Transverse colon (tissue), 4 donors: ENCODE measurements at places on chromosomes 6 and 20.

- peak overlapping the region; percentile 81 for H3K27ac ChIP-seq
- no peaks in the 10 kb centered on the region for H3K27me3 ChIP-seq
- H3K36me3 ChIP-seq, result no peaks in the 10 kb centered on the region
- no peak overlapping the region for H3K4me3 ChIP-seq
- no peak for DNase-seq
Observed at GRCh38 chr6:108578595-108579327, 18.0 kb downstream of the FOXO3 start.

- no peaks in the 10 kb centered on the region for H3K27me3 ChIP-seq
- H3K4me1 ChIP-seq, result no peaks in the 10 kb centered on the region
- no peak overlapping the region for H3K27ac ChIP-seq
- DNase-seq, result no peak
- no peak overlapping the region for H3K4me3 ChIP-seq
Observed at GRCh38 chr6:81382852-81383251, 369.6 kb downstream of the TENT5A start.

- H3K36me3 ChIP-seq, result no peaks in the 10 kb centered on the region
- H3K4me1 ChIP-seq, result no peaks in the 10 kb centered on the region
- no peak for DNase-seq
- no peak overlapping the region for H3K4me3 ChIP-seq
- no peak overlapping the region for H3K27ac ChIP-seq
- H3K27me3 ChIP-seq, result peaks cover 95% of the 10 kb centered on the region
Observed at GRCh38 chr6:11042025-11042749, 1.9 kb downstream of the ELOVL2 start.

DNA sequence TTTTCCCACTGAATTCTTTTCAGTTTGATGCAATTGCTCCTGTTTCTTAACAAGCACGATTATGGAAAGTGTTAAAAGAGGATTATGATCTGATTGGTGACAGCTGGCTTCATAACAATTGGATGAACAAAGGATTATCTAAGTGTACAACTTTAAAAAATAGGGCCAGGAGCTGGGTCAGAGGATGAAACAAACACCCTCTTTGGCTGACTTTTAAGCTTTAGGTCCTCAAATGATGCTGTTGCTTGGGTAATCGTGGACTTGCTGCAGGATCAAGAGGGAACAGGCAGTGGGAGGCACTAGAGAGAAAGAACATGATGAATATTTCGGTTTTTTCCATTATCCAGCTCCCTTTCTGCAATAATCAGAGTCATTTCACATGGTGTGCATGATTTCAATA lies 35.5 kb upstream of the TMX4 start:
- no peak for DNase-seq
- H3K36me3 ChIP-seq, result no peaks in the 10 kb centered on the region
- H3K27me3 ChIP-seq, result no peaks in the 10 kb centered on the region
- H3K4me1 ChIP-seq, result no peaks in the 10 kb centered on the region
- H3K4me3 ChIP-seq, result no peak overlapping the region
- H3K27ac ChIP-seq, result no peak overlapping the region

- no peaks in the 10 kb centered on the region for H3K36me3 ChIP-seq
- H3K27ac ChIP-seq, result no peak overlapping the region
- H3K4me1 ChIP-seq, result no peaks in the 10 kb centered on the region
- no peak for DNase-seq
Observed at GRCh38 chr6:157469378-157469777, 88.4 kb downstream of the ZDHHC14 start.
